Stimulated activated CD4-positive, alpha-beta T cell treated with anti-CD3 and anti-CD28 coated beads, TNF-alpha, amount 100 ng/mL, for 24 hours (primary cell): ENCODE measurements at places on chromosomes 6 and 20.

DNA sequence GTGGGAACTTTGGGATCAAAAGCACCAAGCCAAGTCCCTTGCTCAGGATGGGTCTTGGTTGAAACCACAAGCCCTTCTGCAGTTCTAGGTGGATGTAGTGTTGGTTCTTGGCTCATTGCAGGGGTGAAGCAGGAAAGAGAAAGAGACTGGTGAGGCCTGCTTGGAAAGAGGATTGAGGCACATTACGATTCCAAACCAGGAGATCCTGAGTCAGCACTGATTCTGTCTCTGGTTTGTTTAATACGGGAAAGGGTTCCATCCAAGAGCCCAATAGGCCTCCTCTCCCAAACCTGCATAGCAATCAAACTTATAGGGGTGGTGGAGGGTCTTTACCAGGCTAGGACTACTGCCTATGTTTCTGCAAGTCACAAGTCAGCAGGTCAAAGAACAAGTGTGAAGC, 24.3 kb downstream of the NSFL1C start:
- no peak for DNase-seq

- no peak for DNase-seq
Observed at GRCh38 chr6:53628354-53629119, 37.0 kb downstream of the KLHL31 start.

GRCh38 chr6:28633445-28634215, 107.9 kb downstream of the GPX5 start:
- DNase-seq: no peak

DNA sequence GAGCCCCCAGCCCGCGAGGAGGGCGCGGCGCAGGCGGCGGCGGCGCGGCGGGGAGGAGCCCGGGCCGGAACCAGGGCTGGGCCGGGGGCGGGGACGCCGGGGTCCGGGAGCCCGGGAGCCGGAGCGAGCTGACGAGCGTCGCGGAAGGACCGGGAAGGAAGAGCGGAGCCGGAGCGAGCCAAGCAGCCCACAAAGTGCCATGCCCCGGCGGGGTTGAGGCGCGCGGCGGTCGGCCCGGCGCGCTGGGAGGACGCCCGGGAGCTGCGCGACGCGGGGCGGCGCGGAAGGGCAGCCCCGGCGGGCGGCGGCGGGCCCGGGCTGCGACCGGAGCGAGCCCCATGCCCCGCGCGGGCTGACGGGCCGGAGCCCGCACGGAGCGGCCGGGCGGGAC, 289 bp downstream of the FOXP4 start:
- no peak for DNase-seq

GRCh38 chr20:13338097-13338661, 117.1 kb downstream of the ISM1 start:
- DNase-seq: no peak

GRCh38 chr6:117417851-117418250, 7.9 kb downstream of the ROS1 start:
- DNase-seq: no peak

DNA sequence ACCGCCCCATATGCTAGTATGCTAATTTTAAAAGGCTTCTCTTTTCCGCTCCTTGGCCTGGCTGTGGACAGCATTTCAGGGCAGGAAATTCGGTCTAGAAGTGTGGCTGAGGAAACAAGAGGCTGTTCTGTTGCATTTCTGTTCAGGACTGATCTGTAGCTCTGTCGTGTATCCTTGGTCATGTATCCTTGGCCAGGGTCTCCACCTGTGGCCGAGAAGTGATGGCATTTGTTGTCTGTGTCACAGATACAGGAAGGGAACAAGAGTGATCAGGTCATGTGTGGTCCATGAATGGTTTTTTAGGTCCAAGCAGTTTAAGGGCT, 300.5 kb upstream of the SUPT3H start:
- no peak for DNase-seq

- DNase-seq: no peak
Observed at GRCh38 chr6:8860671-8861070, 425.3 kb upstream of the SLC35B3 start.

- no peak for DNase-seq
Observed at GRCh38 chr20:48364688-48365421, 462.9 kb downstream of the PREX1 start.

DNA sequence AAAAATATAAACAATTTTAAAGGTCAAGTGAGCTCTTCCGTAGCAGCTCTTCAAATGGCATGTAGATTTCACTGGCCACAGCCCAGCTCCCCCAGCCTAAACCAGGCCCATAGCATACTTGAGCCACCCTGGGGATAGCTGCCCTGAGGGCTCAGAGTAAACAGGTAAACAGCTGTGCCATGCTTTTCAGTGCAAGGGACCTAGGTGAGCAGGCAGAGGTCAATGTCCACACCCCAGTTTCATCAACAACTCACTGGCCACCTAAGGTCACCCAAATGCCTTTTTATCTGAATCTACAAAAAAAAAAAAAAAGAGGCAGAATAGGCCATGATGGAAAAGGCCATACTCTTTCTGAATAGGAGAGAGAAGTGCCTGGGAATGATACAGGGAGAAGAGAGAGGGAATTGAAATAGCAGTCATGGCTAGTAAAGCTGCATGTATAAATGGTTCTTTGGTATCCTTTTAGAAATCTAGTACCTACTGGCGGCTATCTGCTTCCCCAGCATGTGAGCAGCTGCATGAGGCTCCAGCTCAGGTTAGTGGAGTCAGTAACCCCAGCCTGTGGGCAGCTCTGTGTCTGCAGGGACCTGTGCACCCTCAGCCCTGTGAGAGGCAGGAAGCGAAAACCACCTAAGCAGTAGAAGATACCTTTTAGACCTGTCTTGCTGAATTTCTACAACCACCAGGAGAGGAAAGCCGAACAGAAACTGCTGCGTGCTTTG, 77.0 kb downstream of the FOXA2 start:
- no peak for DNase-seq

GRCh38 chr20:5353624-5354496, 37.1 kb upstream of the PROKR2 start:
- no peak for DNase-seq

- no peak for DNase-seq
Observed at GRCh38 chr20:16201191-16201590, 372.1 kb downstream of the KIF16B start.

DNA sequence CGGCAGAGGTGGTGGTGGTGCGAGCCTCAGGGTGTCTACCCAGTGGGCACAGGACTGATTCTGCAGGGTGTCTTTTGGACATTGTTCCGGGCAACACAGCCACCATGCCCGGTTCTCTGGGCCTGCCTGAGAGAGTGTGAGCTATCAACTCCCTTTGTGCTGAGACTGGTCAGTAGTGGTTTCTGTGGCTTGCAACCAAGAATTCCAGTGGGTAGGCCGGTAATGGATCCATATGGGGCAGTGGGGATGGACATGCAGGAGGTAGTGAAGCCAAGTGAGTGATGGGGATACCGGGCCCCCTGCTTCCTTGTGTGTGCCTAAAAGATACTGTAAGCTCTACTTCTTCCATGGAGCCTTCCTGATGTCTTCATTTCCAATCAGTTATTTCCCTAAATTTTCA, 71.0 kb downstream of the CDC5L start:
- no peak for DNase-seq

DNA sequence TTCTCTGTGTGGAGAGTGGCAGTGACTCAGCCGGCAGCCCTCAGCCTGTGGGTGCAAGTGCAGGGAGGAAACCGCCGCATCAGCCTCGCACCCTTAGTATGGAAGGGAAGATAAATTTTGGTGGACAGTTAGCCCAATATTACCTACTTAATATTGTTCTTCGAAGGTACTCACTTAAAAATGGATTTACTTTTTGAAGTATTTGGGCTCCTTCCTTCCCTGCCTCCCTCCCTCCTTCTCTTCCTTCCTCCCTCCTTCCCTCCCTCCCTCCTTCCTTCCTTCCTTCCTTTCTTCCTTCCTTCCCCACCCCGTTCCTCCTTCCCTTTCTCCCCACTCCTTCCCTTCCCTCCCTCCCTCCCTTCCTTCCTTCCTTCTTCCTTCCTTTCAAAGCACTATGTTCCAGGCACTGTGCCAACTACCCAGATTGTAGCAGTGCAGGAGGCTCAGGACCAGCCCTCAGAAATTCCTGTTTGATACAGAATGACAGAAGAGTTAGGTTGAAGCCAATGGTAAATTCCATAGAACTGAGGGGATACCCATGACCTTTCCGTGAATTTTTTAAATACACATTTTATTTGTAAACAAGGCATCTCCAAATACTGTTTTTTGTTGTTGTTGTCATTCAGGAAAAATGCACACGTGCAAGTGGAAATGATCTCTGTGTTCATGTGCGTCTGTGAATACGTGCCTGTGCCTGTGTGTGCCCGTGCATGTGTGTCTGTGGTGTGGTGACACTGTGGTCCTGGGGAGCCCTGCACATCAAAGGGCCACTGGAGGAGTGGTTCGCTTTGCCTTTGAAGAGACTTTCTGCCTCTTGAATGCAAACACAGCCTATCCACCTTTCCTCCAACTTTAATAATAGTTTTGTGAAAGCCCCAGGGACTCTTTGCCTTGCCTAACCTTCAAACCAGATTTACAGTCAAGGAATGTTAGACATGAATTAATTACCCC, 141.7 kb downstream of the EDN3 start:
- DNase-seq: no peak

GRCh38 chr20:61287583-61288275, 35.7 kb downstream of the CDH4 start:
- DNase-seq: no peak

GRCh38 chr20:5160882-5161281, 34.1 kb downstream of the CDS2 start:
- no peak for DNase-seq

- no peak for DNase-seq
Observed at GRCh38 chr6:170554796-170555137, 598 bp downstream of the TBP start.

- no peak for DNase-seq
Observed at GRCh38 chr6:73513496-73513854, 7.4 kb downstream of the EEF1A1 start.

- DNase-seq: no peak
Observed at GRCh38 chr20:2260250-2260649, 35.6 kb upstream of the TGM3 start.
